ENCODE measurements at places on chromosomes 5 and 9.

GRCh38 chr9:18906656-18907395, 126.2 kb downstream of the SAXO1 start:
- no peak for DNase-seq

DNA sequence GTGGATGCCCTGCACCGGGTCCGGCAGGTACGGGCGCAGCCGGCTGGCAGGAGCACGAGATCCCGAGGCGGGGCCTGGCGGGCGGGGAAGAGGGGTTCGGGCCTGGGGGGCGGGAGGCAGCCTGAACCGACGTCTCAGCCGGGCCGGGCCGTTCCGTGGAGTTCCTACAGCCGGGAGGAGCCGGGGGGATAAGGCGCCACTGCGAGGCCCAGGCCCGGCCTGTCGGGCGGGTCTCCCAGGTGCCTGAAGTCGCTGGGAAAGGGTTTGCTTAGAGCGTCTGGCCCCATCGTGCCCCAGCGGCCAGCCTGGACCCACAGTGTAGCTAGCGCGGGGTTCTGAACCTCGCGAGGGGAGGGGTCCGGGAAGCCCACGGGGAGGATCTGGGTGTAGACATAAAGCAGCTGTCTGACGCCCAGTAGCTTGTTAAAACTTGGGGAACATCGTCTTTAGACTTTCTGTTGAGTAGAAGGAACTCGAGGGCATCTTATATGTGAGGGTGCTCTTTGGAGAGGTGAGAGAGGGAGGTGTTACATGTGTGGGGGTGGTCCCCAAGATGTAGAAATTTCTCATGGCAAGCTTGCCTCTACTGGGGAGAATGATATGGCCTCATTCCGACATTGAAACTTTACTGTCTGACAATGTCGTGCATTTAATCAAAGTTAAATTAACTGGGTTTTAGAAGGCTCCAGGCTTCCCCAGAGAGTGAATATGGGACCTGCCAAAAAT, 524 bp downstream of the FUBP3 start:
- no peak for DNase-seq

- no peak for DNase-seq
Measured at GRCh38 chr5:167229751-167230150, 1061.7 kb upstream of the WWC1 start.

DNA sequence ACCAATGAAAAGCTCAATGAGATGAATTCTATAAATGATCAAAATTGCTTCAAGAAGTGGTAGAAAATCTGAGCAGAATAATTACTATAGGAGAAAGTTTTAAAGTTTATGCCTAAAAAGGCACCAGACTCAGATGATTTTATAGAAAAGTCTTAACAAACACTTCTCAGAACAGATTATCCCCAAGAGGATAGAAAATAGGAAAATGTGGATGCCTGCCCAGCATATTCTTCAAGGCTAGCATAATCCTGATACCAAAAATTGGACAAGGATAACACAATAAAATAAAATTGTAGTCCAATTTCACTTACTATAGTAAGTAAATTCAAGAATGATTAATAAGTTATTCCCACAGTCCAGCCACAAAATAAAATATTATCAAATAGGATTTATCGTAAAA, 397.0 kb downstream of the NR2F1-AS1 start:
- DNase-seq = no peak

GRCh38 chr9:132054024-132054423, 25.6 kb downstream of the MED27 start:
- no peak for DNase-seq

GRCh38 chr5:80125962-80126480, 90.9 kb downstream of the THBS4 start:
- peak; percentile 24 for DNase-seq

DNA sequence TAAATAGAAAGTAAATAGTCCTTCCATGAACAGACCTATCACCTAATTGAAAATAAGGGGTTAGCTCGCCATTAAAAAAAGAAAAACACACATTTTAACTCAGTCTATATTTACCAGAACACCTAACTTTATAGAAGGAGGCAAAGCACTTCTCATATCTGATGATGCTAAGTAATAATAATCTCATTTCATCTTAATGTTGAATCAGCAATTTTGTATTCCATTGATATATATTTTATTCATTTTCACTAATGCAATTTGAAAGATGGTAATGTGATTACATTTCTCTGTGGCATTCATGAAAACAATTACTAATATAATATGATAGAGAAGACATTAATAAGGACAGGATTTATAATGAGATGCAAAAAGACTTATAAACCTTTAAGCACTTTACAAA, 276.7 kb downstream of the BNC2 start:
- no peak for DNase-seq

DNA sequence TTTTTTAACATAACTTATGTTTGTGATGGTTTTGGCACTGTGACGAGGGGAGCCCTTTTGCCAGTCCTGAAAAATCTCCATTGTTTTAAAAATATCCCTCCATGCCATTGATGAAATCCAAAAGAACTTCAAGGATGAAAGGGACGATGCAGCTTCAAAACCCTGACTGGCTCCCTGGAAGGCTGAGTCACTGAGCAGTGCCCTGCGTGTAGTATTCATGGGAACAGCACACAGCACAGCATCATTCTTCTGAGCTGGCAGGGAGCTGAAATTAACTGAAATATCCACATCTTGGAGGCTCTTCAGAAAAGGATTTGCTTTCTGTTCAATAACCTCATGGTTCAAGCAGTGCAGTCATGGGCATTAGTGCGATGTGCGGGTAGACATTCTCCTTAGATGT, 29.7 kb downstream of the PDE4D start:
- no peak for DNase-seq

DNA sequence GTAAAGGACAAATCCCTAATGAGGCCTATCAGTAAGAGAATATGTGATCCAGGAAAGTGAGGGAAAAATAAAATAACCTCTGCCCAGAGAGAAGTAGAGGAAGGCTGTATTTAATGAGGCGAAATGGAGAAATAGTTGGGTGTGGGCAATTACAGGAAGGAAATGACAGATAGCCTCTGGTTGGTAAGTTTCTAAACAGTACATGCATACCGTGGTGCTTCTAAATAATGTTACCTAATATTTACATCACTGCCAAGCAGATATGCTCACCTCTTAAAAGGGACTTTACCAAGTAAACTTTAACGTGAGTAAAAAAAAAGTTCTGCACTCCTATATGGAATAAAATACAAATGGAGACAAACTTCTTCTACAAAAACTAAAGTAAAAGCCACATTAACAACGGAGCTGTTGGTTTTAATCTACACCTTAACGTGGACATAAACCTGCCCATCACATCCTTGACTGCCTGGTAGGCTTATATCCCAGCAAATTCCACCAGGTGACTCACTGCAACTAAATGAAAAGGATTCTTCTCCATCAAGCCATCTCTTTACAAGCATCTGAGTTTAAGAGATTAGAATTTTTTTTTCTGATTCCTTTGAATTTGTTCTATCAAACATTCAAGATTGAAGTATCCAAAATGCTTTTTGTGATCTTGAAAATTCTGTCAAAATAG, 12.4 kb downstream of the NFIL3 start:
- DNase-seq = no peak
